Mesenteric fat pad (tissue), 1 donor: ENCODE measurements at places on chromosomes 11 and 22. TPM values are rescaled to one million over a fixed set of nuclear protein-coding genes. Genes with fewer than 3 reads are reported as not detected.

GRCh38 chr11:1755344-1755691 is 4.9 kb upstream of the IFITM10 start:
- DNase-seq: no peak

DNA sequence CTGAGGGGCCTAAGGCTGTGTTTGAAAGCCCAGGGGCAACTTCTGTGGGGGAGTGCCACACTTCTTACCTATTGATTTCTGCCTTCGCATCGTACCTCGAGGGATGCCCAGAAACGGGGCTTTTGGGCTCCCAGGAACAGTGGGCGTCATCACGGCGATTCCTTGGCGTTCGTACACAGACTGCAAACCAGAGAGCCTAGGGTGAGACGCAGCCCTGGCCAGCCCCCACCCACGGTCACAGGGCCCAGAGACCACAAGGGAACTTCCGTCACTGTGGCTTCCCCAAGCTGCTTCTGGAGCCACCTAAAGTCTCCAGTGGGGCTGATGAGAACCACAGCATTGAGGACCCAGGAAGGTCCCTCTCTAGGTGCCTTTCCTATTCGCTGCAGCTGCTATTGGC is 91.9 kb downstream of the CTTN start:
- no peak for DNase-seq

DNA sequence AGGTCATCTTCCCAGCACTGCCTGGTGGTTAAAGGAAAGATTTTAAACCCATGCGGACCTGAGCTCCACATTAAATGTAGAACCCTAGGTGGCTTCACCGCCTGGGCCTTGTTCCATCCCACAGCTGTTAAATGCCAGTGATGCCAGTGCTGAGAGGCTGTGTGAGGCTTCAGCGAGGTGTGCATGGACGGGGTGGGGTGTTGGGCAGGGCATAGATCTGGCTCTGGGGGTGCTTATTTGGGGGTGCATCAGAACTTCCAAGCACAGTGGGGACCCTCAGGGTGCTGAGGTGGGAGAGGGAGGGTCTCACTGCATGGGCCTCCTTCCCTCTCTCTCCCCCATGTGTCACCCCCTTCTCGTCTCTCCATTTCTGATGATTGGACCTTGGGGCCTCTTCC is 90.1 kb upstream of the B3GAT1 start:
- peak; percentile 87 for DNase-seq

Gene DENND6B
- 2.2 TPM for total RNA-seq

Gene MGAT3
- 43.8 TPM for total RNA-seq

GRCh38 chr11:34165786-34166555 is 60.5 kb downstream of the NAT10 start:
- no peak for DNase-seq

DNA sequence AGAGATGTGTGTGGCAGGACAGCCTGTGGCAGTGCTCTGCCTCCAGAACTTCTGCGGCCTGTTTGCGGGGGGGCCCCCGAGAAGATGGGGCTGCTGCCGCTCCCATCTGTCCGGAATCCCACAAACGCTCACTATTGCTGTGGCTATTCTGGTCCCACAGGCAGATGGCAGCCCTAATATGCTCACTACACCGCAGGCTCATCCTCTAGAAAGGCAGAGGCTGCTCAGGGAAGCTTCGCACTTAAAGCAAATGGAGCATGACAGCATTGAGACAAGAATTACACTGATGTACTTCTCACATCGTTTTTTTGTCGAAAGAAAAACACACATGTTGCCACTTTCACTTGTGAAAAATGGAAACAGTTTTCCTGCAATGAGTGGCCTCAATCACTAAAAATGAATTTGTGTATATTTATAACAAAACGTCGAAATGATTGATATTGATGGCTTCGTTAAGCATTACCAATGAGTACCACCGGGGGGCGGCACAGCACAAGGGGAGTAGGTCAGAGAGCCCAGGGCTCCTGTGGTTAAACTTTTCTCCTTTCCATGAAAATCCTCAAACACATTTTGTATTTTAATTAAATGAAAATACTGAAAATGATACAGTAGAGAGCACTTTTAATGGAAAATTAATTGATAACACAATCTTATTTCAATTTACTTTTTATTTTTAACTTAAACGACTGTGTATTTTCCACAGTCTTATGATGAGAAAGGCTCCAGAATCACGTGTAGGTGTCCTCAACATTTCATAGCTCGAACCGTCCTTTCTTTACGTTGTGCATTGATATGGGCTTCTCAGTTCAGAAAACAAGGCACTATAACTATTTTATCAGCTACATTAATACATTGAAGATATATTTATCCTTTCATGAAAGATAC is 69.1 kb downstream of the CTTN start:
- DNase-seq: no peak

DNA sequence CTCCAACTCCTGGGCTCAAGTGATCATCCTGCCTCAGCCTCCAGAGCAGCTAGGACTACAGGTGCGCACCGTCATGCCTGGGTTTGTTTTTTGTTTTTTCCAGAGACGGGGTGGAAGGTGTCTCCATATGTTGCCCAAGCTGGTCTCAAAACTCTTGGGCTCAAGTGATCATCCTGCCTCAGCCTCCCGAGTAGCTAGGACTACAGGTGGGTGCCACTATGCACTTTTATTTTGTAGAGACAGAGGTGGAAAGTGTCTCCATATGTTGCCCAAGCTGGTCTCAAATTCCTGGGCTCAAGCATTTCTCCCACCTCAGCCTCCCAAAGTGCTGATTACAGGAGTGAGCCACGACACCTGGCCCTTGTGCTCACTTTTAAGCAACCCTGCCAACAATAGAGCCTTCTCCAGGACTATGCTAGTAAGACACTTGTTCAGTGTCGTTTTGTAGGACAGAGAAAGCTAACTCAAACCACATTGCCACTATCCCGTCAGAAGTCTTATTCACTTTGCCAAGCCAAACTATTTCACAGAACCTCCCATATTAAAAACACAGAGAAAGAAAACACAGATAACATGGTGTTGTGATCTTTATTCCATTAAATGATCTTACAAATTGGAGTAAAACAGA is 9.4 kb upstream of the PLAAT3 start:
- DNase-seq: no peak

DNA sequence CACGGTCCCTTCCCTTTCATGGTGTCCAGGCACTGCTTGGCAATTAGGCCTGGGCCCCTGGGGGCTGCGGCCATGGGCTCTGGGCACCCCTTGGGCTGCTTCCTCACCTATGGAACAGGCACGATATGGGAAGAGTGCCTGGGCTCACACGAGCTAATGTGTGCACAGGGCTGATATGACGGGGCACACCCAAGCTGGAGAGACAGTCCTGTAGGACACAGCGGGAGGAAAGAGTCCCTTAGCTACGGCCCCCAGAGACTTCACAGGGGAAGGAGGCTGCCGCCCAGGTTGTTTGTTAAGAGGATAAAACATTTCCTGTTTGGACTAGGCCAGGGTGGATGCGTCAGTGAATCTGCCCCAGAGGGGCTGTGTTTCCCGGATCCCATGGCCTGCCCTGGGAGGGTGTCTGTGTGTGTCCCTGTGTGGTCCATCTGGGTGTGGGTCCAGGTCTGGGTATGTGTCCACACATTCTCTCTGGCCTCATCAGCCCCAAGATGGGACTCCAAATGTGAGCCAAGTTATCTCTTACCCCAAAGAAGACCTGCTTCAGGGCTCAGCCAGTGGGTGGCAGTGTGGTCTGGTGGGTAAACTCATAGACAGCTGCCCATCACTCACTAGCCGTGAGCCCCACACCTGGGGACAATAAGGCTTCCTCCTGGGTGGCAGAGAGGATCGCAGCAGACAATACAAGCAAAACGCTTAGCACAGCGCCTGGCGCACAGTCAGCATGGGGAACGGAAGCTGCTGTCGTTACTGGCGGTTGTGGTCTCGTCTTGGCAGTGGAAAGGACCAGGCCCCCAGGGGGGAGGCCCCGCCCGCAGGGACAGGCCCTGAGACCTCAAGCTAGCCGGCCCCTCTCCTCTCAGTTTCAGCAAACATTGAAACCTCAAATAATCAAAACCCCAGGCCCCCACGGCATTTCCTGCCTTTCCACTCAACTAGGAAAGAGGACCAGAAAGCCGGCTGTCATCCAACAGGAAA is 3.2 kb upstream of the EMID1 start:
- DNase-seq: no peak

GRCh38 chr11:65786786-65787636 is at the start of gene OVOL1:
OVOL1 (plus strand) TSS chr11:65787063; CDS start chr11:65787374, 311 bp downstream.
- no peak for DNase-seq

GRCh38 chr22:28772633-28773460 is at the start of gene CCDC117:
CCDC117 (plus strand) TSS chr22:28772695; CDS start chr22:28772850, 155 bp downstream.
- DNase-seq: peak; percentile 96

Gene RIMBP3B
- total RNA-seq: 0.06 TPM

GRCh38 chr11:65045728-65046127 is 4.7 kb downstream of the SAC3D1 start:
- no peak for DNase-seq

Gene PAFAH1B2
- 110 TPM for total RNA-seq

- no peak for DNase-seq
These were observed 9.1 kb upstream of the ZBTB16 start for GRCh38 chr11:114050258-114050927.

DNA sequence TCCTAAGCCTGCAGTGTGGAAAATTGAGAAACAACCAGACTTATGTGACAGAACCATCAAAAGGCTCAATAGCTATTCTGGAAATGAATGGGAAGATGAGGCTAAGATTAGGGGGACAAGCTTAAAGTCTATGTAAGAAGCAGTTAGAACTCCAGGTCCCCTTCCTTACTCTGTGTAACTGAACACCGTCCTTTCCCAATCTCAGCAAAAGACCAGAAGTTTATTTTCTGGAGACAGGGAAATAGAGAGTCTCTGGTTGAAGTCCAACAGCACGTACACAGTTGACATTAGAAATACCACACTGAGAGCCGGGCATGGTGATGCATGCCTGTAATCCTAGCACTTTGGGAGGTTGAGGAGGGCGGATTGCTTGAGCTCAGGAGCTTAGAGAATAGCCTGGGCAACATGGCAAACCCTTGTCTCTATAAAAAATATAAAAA is 93.9 kb downstream of the CD44 start:
- DNase-seq: no peak

Gene INSC
- not detected for total RNA-seq

Gene GRIK4
- total RNA-seq: 0.10 TPM

- no peak for DNase-seq
These were observed 258.5 kb upstream of the PDGFD start for GRCh38 chr11:104422324-104422944.

Gene IL18
- total RNA-seq: 14.7 TPM

Gene PAX6
- total RNA-seq: 0.32 TPM

DNA sequence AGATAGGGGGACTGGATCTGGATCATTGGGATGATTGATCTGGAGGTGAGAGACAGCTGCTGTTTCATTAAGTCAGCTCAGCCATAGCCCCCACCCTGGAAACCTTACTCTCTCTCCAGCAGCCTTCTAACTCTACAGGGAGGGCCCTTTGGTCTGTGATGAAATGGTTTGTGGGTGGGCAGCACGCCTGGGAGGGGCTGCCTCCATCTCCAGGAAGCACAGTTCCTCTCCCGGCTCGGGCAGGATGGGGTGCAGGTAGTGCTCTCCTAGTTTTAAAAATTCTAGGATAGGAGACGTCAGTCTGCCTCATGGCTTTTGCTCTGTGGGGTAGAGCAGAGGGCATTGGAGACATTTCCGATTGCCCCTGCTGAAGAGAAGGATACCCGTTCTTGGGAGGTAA is 89.7 kb downstream of the CEP164 start:
- DNase-seq: peak; percentile 73

Gene JHY
- 12.0 TPM for total RNA-seq

DNA sequence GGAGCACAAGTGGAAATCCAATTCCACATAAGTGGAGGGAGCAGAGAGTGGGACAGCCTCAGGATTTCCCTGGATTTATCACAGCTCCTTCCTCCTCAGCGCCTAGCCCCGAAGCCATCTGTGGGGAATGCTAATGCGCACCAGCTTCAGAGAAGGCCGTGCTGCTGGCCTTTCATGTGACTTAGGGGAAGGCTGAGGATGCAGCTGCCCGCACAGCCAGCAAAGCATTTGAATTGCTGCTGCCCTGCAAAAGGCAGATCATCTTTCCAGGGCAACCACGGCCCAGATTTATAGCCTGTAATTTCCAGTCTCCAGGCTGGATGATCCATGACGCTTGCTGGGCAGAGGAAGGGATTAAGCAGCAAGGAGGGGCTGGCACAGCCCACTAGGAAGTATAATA is 29.9 kb downstream of the SYN3 start:
- DNase-seq: no peak

DNA sequence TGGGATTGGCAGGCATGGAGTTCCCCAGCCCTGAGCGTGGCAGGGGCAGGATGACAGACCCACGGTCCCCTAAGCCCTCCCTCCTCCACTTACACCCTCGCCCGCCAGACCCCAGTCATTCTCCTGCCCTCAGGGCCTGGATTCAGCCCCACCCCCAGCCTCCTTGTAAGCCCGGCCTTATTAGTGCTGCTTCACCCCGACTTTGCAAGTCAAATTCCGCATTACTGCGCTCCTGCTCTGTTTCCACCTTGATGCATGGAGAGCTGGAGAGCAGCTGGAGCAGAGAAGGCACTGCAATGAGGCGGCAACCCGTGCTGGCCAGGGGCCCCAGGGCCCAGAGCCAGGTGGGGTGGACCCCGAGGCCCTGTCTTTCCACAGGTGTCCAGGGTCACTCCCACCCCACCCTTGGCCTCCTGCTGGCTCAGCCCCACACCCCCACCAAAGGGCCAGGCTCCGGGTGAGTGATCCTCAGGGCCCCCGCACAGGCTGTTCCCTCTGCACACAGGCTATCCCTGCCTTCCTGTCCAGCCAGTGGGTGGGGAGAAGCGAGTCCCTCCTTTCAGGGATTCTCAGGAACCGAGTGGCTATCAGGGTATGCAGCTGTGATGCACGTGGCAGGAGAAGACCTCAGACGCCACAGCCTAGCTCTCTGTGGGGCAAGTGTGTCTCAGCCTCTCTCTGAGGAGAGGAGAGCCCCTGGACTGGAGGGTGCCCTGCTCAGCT is 36.4 kb downstream of the RTN4R start:
- DNase-seq: no peak

GRCh38 chr11:96238563-96239135 is 104.3 kb downstream of the MAML2 start:
- no peak for DNase-seq

DNA sequence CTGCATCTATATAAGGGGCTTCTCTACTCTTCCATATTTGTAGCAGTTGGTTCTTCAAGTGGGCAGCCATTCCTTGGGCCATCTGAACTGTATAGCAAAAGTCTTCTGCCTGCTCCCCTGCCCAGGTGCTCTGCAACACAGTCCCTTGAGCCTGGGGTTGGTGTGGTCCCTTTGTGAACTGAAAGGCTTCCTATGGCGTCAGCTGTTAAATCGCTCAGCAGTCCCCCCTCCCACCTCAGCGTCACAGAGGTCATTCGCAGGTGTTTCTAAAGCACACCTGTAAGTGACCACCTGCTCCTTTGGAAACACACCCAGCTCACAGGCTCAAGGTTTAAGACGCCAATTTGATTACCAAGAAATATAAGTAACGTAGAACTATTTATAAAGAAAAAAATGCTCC is 37.0 kb downstream of the CYB5R2 start:
- DNase-seq: no peak

- DNase-seq: peak; percentile 84
These were observed 25.5 kb upstream of the GNB1L start for GRCh38 chr22:19879992-19880785.

Gene KCNJ1
- not detected for total RNA-seq

Gene TUB
- 5.9 TPM for total RNA-seq

Gene P4HA3
- 1.0 TPM for total RNA-seq

- no peak for DNase-seq
These were observed 544.4 kb downstream of the MIAT start for GRCh38 chr22:27201741-27202140.

GRCh38 chr11:45924036-45924915 is 1.8 kb downstream of the LARGE2 start:
- DNase-seq: peak; percentile 84
